Effector memory CD8-positive, alpha-beta T cell (primary cell): ENCODE measurements at places on chromosomes 12 and 14.

DNA sequence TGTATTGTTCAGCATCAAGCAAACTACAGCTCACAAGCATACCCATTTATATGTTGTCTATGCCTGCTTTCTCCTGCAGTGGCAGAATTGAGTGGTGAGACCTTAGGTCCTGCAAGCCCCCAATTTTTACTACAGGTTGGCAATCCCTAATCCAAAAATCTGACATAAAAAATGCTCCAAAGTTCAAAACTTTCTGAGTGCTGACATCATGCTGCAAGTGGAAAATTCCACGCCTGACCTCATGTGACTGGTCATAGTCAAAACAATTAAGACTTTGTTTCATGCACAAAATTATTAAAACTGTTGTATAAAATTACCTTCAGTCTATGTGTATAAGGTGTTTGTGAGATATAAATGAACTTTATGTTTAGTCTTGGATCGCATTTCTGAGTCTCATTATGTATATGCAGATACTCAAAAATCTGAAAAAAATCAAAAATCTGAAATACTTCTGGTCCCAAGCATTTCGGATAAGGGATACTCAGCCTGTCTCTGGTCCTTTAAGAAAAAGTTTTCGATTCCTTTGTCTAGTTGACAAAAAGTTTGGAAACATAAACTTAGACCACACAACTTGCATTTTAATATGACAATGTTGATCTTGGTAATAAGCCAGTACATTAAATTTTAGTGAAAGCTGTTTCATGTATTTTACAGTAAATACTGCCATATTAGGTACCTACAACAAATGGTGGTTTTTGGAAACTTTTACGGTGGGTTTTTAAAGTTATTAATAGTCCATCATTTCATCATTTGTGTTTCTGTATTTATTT is 81.5 kb downstream of the AEBP2 start:
- H3K27me3 ChIP-seq: no peaks in the 10 kb centered on the region
- H3K36me3 ChIP-seq: peaks cover 23% of the 10 kb centered on the region
- DNase-seq: no peak
- H3K4me3 ChIP-seq: no peak overlapping the region
- H3K4me1 ChIP-seq: no peaks in the 10 kb centered on the region
- no peak overlapping the region for H3K27ac ChIP-seq

- H3K27me3 ChIP-seq: no peaks in the 10 kb centered on the region
- no peak overlapping the region for H3K27ac ChIP-seq
- DNase-seq: peak; percentile 64
- no peak overlapping the region for H3K4me3 ChIP-seq
These were observed 132.6 kb upstream of the PLEKHG7 start for GRCh38 chr12:92570056-92570753.

GRCh38 chr12:6942331-6942665 is 1.3 kb upstream of the RNU7-1 start:
- no peak for DNase-seq
- no peaks in the 10 kb centered on the region for H3K27me3 ChIP-seq
- peaks cover 45% of the 10 kb centered on the region for H3K4me1 ChIP-seq
- H3K36me3 ChIP-seq: peaks cover 56% of the 10 kb centered on the region
- peak overlapping the region; percentile 100 for H3K27ac ChIP-seq
- H3K4me3 ChIP-seq: peak overlapping the region; percentile 25

DNA sequence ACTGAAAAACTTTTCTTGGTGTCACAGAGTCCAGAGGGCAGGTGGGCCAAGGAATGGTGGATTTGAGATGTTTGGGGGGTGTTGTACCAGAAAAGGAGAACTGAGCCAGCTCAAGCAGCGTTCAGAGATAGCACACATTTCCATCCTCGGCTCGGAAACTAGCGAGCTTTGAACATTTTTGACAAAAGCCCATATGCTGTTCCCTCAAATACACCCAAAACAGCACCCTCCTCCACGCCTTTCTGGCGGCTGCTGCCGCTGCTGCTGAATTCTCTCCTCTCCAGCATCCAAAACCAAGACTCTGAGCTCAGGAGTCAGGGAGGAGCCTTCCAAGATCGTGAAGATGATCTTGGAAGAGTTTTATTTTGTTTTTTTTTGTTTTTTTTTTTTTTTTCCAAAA is 961 bp downstream of the SRRM4 start:
- no peak overlapping the region for H3K27ac ChIP-seq
- no peak for DNase-seq
- H3K4me3 ChIP-seq: no peak overlapping the region
- no peaks in the 10 kb centered on the region for H3K36me3 ChIP-seq

- H3K27ac ChIP-seq: peak overlapping the region; percentile 69
- peaks cover 16% of the 10 kb centered on the region for H3K4me1 ChIP-seq
- H3K36me3 ChIP-seq: no peaks in the 10 kb centered on the region
- peak; percentile 83 for DNase-seq
- H3K27me3 ChIP-seq: peaks cover 6% of the 10 kb centered on the region
These were observed 41.9 kb upstream of the NCOR2 start for GRCh38 chr12:124609041-124609989.

DNA sequence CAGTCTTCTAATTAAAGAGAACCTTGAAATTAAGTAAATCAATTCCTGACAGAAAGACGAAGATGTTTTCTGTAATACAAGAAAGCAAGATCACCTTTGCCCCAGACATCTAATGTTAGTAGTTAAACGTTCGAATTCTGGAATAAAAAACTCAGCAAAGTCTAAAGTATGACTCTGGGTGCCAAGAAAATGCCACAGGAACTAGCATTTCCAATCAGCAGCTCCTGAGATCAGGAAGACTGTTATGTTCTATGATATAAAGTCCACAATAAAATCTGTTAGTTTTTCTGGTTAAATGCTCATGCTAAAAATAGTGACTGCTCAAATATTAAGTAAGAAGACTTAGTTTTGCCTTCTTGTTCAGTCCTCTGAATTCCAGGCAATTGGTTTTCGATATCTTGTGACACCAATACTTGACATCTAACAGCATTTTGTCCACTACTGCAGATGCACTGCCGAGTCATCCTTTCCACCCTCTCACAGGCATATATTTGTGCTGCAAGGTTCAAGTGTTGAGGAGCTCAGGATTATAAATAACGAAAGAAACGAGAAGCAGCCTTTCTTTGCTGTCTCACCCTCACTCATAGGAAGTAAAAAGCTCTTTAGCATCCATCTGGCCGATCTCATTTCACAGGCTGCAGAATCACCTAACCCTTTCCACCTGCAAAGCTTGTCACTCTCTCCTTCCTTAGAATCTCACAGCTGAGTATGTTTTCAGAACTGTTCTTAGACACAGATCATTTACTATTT is 32.0 kb downstream of the SSH1 start:
- peak overlapping the region; percentile 64 for H3K27ac ChIP-seq
- H3K36me3 ChIP-seq: peaks cover 12% of the 10 kb centered on the region
- no peaks in the 10 kb centered on the region for H3K27me3 ChIP-seq
- no peak for DNase-seq
- H3K4me1 ChIP-seq: peaks cover 7% of the 10 kb centered on the region

- H3K27ac ChIP-seq: no peak overlapping the region
- H3K4me1 ChIP-seq: peaks cover 1% of the 10 kb centered on the region
- no peak overlapping the region for H3K4me3 ChIP-seq
- peaks cover 70% of the 10 kb centered on the region for H3K27me3 ChIP-seq
- no peak for DNase-seq
These were observed 32.4 kb downstream of the IQSEC3 start for GRCh38 chr12:98924-99352.
